ENCODE measurements at places on chromosomes 16 and 17.

GRCh38 chr16:85449191-85449884, 163.8 kb upstream of the GSE1 start:
- DNase-seq = no peak

- DNase-seq = peak; percentile 44
Measured at GRCh38 chr17:81040791-81041337, 5.9 kb downstream of the BAIAP2 start.

GRCh38 chr16:88519240-88519639, 51.0 kb upstream of the ZC3H18 start:
- DNase-seq = no peak

GRCh38 chr17:7486181-7486580, 2.0 kb downstream of the POLR2A start:
- DNase-seq = no peak

- no peak for DNase-seq
Measured at GRCh38 chr17:34798581-34798980, 162.7 kb downstream of the CCT6B start.

- DNase-seq = peak; percentile 3
Measured at GRCh38 chr17:34654276-34654880, 75.0 kb downstream of the TMEM132E start.
